HCT116 (cell line): ENCODE measurements at places on chromosomes 13 and 19.

- DNase-seq, result no peak
These were observed 541.4 kb upstream of the SLITRK5 start for GRCh38 chr13:87129602-87130300.

DNA sequence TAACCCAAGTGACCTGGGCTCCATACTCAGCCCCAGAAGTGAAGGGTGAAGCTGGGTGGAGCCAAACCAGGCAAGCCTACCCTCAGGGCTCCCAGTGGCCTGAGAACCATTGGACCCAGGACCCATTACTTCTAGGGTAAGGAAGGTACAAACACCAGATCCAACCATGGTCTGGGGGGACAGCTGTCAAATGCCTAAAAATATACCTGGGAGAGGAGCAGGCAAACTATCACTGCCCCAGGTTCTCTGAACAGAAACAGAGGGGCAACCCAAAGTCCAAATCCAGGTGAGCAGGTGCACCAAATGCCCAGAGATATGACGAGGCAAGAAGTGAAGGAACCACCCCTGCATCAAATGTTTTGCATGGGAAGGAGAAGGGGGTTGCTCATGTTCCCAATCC is 6.1 kb upstream of the CEACAM7 start:
- no peak for DNase-seq

- no peak for DNase-seq
These were observed 70.7 kb downstream of the PCCA start for GRCh38 chr13:100159584-100159983.

DNA sequence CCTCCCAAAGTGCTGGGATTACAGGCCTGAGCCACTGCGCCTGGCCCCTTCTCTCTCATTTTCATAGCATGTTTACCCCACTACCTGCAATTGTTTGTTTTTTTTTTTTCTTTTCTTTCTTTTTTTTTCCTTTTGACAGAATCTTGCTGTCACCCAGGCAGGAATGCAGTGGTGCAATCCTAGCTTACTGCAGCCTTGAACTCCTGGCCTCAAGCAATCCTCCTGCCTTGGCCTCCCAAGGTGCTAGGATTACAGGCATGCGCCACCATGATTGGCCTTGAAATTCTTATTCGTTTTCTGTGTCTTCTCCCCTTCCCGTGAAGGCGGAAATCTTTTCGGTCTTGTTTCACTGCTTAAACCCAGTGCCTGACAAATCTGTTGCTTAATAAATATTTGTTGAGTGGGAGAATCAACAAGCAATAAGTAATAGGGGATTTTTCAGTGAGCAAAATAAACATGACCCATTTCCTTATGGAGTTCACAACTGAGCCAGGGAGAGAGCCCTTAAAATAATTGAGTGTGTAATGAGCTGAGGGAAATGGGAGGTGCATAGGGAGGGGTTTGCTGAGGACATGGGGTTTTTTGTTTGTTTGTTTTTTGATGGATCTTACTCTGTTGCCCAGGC is 1.8 kb upstream of the INSR start:
- no peak for DNase-seq

DNA sequence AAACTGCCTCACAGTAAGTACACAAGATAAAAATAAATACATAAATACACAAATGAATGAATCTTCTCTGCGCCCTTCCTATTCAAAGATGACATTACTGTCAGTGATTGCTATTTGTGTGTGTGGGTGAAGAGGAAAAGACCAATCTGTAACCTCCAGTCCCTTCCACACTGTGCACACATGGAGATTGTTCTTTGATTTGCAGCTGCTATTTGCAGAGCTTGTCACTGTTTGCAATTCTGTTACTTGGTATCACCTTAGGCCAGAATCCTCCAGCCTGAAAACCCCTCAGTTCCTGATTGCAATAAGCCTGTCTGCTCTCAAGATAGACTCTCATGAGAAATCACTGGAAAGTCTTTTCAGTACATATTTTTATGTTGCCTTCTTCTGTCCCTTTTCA is 1314.9 kb downstream of the PCDH9 start:
- DNase-seq, result no peak

- no peak for DNase-seq
These were observed 201.9 kb downstream of the KCTD12 start for GRCh38 chr13:76684336-76684735.

DNA sequence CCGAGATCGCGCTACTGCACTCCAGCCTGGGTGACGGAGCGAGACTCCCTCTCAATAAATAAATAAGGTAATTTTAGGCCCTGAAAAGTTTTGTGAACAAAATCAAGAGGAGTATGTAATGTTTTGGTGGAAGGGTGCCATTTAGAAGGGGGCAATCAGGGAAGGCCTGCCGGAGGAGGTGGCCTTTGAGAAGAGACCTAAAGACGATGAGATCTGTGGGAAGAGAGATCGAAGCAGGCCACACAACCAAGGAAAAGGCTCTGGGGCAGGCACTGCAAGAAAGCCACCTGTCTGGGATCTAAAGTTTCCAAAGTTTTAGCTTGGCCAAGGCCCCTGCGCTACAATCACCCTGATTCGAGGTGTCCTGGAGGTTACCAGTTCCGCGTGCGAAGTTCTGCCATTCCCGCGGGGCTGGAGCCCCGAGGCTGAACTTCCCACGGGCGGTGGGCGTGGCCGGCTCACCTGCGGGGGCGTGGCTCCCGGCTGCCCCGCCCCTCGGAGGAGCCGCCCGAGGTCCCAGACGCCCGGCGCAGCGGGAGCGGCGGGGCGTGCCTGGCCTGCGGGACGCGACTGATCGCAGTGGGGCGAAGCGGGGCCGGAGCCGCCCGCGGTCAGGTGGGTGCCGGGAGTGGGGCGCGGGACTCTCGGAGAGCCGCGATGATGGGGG is at the start of gene KLC3:
Gene KLC3, plus strand, starts transcription at position 519 of the 667 bp plus-strand sequence. CDS start 4,792 bp downstream, outside the sequence.
- DNase-seq, result peak; percentile 27

DNA sequence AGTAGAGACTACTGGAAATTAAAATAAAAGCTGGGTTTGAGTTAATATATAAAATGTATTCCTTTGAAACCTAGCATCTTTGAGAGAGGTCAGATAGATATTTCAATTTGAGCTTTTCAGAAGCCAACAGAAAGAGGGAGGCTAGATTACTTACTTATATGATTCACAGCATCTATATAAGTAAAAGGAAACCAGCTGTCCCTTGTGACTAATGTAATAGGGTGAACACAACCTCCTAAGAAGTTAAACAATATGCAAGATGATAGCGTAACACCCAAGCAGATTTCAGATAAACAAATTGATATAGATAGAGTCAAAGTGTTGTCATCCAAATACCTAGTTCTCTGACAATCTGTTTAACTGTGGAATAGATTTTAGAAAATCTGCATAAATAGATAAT is 393.5 kb upstream of the GPC6 start:
- DNase-seq, result no peak

DNA sequence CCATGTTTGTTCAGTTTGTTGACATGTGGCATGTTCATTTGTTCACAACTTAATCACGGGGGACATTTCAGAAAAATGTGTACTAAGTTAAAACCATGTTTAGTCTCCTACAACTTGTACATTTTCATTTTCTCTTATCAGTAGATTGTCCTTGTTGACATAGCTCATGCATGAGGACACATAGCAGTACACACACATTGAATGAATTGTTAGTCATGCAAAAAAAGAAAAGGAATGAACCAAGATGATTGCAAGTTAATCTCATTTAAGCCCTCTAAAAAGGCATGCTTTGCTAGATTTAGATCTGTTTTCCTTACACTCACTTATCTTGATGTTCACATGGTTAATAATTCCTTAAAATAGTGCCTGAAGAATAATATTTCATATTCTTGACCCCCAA is 38.2 kb upstream of the AKAP11 start:
- no peak for DNase-seq

DNA sequence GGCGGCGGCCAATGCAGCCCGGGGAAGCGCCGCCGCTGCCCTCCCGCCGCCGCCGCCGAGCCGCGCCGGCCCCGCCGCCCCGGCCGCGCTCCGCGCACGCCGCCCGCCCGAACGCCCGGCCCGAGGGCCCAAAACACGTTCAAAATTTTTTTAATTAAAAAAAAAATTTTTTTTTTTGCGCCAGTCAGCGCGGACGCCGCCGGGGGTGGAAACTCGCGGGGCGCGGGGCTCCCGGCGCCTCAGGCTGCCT is 468 bp downstream of the HMGB1 start:
- DNase-seq, result no peak

GRCh38 chr13:51050021-51050830 is 60.8 kb downstream of the C13orf42 start:
- no peak for DNase-seq

- DNase-seq, result no peak
These were observed 59.8 kb upstream of the MEDAG start for GRCh38 chr13:30846311-30846710.

DNA sequence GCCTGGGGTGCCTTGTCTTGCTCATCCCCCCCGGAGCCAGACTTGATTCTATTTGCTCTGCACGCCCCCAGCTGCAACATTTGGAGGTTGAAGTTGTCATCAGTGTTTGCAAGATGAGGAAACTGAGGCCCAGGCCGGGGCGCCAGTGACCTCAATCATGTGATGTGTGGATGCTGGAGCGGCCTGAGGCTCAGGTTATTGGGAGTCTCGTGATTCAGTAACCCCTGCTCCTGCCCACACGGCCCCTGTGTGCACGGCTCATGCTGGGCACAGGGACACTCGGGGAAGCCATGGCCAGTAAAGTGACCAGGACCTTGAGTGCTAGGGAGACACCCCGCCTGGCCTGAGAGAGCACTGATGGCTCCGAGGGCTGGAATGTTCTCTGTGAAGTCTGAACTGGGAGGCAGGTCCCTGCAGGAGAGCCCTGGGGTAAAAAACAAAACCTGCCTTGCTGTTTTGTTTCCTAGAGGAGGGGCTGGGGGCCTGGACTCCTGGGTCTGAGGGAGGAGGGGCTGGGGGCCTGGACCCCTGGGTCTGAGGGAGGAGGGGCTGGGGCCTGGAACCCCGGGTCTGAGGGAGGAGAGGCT is 1.9 kb downstream of the FGF21 start:
- no peak for DNase-seq

- DNase-seq, result no peak
These were observed 117.6 kb downstream of the DNAJC15 start for GRCh38 chr13:43140985-43141384.

- no peak for DNase-seq
These were observed 9.2 kb downstream of the FOXA3 start for GRCh38 chr19:45873219-45873772.

DNA sequence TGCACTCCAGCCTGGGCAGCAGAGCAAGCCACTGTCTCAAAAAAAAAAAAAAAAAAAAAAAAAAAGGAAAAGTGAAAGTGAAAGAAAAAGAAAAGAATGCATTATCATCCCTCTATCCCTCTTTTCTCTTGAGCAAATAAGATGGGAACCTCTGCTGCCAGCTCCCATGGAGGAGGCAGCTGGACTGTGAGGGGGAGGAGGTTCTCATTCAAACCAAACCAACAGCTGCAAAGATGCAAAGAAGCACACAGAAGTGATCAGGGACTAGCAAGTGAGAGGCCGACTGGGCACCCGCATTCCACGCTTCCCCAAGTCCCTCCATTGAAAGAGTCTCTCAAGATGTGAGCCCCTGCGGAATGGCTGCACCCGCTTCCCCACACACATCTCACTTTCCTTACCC is 63.5 kb downstream of the TSHZ3 start:
- no peak for DNase-seq

- no peak for DNase-seq
These were observed 2.1 kb downstream of the MPND start for GRCh38 chr19:4345342-4346019.

GRCh38 chr19:3767050-3767449 is 4.6 kb downstream of the MRPL54 start:
- DNase-seq, result no peak

GRCh38 chr19:18783958-18784785 is 6.9 kb downstream of the COMP start:
- DNase-seq, result no peak

DNA sequence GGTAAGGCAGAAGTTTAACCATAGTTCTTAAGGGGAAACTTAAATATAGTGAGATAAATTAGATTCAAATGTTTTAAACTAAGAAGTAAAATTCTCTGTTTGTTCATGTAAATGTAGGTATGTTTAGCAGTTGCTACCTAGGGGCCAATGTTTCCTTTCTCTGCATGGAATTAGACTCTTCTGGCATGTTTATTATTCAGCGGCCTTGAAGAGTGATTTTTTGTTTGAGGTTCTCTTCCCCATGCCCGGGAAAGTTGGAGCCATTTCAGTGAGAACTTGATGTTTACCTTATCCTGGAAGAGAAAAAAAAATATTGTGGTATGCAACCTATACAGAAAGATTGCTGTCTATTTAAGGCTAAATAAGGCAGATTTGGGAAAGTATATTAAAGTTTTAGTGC is 492.9 kb downstream of the KLF5 start:
- DNase-seq, result no peak

GRCh38 chr13:99847318-99847750 is 124.2 kb downstream of the ZIC5 start:
- no peak for DNase-seq
